ENCODE measurements at places on chromosomes 3 and 15.

GRCh38 chr3:188939814-188940572 is 231.8 kb upstream of the TPRG1 start:
- DNase-seq, result no peak

DNA sequence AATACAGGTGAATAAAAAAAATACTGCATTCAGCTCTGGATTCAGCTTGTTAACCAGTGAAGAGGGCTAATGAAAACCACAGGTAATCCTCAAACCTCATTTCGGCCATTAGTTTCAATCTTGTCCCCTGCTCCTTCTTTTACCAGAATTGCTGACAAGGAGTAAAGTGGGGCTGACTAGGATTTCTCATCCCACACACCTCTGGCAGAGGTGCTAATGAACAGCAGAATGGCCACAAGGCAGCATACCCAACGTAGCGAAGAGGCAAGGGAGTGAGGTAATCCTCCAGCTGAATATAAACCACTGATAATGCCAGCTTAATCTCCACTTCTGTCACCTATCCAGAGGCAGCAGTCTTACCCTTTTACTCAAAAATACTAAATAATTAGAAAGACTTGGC is 248.8 kb upstream of the CDIN1 start:
- no peak for DNase-seq

- DNase-seq, result no peak
These were observed 3.1 kb downstream of the RCCD1 start for GRCh38 chr15:90957791-90958190.

DNA sequence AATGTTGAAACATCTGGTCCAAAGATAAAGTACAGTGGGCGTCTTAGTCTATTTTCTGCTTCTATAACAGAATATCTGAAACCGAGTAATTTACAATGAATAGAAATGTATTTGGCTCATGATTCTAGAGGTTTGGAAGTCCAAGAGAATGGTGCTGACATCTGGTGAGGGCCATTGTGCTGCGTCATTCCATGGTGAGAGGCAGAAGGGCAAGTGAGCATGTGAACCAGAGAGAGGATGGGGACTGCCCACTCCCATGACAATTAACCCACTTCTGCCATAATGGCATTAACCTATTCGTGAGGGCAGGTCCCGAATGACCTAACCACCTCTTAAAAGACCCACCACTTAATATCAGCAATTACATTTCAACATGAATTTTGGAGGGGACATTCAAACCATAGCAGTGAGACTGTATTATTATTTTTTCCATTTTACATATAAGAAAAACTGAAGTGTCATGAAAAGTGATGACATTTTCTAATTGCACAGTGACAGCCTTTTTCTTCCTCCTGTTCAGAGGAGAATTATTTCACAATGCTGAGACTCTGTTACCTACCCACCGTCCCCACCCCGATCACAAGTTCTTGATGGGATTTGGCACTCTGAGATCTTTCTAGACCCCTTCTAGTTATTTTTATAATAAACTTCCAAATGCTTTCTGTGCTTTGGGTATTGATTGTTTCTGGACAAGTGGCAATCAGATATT is 238.8 kb downstream of the RPLP1 start:
- DNase-seq, result no peak

DNA sequence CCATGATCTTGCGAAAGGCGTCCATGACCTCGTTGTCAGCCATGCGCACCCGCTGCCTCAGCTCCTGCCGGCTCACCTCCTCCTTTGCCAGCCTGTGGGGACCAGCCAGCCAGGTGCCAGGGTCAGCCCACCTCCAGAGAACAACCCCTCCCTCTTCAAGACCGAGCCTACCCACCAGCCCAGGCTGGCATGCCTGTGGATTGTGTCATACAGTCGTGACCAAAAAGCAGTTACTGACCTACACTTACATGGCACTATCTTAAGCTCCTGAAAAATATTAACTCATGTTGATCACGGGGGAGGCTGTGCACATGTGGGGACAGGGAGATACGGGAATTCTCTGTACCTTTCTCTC is 10.7 kb upstream of the CAMK1 start:
- DNase-seq, result no peak

DNA sequence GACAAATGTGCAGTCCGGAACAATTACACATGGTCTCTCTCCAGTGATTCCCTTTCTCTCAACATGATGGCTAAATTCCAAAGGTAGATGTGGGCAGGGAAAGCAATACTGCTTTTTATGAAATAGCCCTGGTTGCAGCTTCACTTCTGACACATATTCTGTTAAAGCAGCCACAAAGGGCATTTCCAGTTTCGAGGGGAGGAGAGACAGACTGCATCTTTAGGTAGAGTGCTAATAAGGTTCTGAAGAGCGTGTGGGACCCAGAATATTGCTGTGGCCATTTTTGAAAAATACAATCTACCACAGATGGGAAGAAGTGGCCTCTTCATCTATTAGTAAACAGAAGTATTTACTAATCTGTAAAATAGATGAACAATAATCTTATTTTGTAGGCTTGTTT is 139.3 kb upstream of the PEX5L start:
- no peak for DNase-seq
